ENCODE measurements at places on chromosomes 4 and X. TPM values are rescaled to one million over a fixed set of nuclear protein-coding genes. Genes with fewer than 3 reads are reported as not detected.

SPANXN4 gene
- total RNA-seq, result not detected

TMEM144 gene
- total RNA-seq, result 8.5 TPM

DNA sequence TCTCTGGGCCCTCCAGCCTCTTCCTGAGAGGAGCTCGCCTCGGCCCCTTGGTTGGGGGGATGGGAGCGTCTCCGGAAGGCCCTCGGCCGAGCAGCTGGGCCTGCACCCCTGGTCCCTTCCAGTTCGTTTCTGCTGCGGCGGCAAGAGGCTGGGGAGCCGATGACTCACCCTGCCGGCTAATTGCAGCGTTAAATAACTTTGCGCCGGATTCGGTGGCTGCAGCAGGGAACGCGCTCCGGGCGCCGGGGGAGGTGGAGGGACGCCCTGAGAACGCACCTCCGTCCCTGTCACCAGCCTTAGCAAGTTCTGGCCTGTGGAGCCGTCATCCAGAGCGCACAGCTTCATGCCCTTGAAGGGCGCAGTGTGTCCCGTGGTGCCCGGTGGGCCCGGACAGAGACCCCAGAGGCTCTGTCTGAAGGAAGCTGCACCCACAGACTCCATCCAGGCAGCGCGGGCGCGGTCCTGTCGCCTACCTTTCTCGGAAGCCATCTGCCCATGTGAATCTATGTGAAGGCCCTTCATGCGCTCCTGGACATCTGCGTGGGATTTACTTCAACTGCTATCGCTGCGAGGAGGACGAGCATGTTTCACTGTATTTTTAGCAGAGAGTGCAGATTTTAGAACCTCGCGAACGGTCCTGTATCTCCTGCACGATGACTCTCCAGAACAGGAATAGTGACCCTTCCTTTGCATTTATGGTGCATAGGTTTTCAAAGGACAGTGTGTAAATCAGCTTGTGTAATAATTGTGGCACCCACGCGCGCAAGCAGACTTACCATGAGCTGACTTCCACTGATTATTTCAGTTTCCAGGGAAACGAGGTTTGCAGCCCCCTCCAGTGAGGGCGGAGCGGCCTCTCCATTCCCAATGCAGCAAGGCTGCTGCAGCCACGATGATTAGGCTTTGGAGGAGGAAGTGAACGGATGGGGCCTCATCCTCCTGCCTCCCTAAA is 1.7 kb upstream of the TMEM271 start:
- DNase-seq, result peak; percentile 17

GRCh38 chrX:87805829-87806490 is 288.4 kb downstream of the KLHL4 start:
- DNase-seq, result no peak

GRCh38 chrX:110667706-110668105 is 127.9 kb downstream of the CHRDL1 start:
- peak; percentile 17 for DNase-seq

TTC29 gene
- 0.30 TPM for total RNA-seq

GRCh38 chr4:71456841-71457240 is 118.0 kb downstream of the SLC4A4 start:
- peak; percentile 93 for DNase-seq

- DNase-seq, result peak; percentile 72
Observed at GRCh38 chr4:86048426-86048825, 311.4 kb downstream of the MAPK10 start.

- DNase-seq, result no peak
Observed at GRCh38 chrX:110397339-110397738, 38.7 kb downstream of the RTL9 start.

- DNase-seq, result no peak
Observed at GRCh38 chr4:110510277-110510676, 34.3 kb downstream of the ENPEP start.

- no peak for DNase-seq
Observed at GRCh38 chrX:110116066-110116980, 113.4 kb downstream of the TMEM164 start.

DNA sequence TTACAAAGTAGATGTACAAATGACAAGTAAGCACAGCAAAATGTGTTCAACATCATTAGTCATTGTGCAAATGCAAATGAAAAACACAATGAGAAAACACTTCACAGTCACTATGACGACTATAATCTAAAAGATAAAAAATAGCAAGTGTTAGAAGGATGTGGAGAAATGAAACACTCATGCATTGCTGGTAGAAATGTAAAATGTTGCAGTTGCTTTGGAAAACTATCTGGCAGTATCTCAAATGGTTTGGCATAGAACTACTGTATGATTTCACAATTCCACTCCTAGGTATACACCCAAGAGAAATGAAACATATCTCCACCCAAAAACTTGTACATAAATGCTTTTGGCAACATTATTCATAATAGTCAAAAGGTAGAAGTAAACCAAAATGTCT is 459.7 kb upstream of the TRAM1L1 start:
- DNase-seq, result no peak

SMIM31 gene
- 0.05 TPM for total RNA-seq

GRCh38 chrX:109863811-109864210 is 130.8 kb upstream of the ACSL4 start:
- no peak for DNase-seq

Data from renal cortical epithelial cell (primary cell).